ENCODE measurements at places on chromosomes 12 and 14. TPM values are rescaled to one million over a fixed set of nuclear protein-coding genes. Genes with fewer than 3 reads are reported as not detected.

Gene HELB
- polyA plus RNA-seq, result 1.8 TPM

Gene TDRD9
- polyA plus RNA-seq, result 7.6 TPM

Gene KERA
- polyA plus RNA-seq, result not detected

Gene ANKRD33
- polyA plus RNA-seq, result not detected

All from CD14-positive monocyte (primary cell).